ENCODE measurements at places on chromosomes 3 and 15.
A peak's percentile ranks its signal among the peaks of the same experiment; 100 is the strongest.

DNA sequence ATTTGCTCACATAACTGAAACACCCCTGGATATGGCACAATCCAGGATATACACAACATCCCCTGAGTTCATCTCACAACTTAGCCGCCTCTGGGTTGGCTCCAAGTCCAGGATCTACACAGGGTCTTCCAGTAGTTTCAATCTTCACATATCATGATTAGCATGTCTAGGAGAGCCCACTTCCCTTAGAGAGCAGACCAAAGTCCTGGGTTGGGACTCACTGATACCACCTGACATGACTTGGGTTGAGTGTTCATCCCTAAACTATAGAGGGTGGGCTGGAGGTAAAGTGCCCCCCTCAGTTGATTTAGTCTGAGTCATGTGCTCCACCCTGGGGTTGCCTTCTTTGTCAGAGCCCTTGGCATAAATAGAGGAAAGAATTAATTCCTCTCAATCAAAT lies 493.6 kb upstream of the PPP2R3A start:
- DNase-seq = no peak

- DNase-seq = no peak
Observed at GRCh38 chr15:39031596-39031995, 467.0 kb upstream of the RASGRP1 start.

DNA sequence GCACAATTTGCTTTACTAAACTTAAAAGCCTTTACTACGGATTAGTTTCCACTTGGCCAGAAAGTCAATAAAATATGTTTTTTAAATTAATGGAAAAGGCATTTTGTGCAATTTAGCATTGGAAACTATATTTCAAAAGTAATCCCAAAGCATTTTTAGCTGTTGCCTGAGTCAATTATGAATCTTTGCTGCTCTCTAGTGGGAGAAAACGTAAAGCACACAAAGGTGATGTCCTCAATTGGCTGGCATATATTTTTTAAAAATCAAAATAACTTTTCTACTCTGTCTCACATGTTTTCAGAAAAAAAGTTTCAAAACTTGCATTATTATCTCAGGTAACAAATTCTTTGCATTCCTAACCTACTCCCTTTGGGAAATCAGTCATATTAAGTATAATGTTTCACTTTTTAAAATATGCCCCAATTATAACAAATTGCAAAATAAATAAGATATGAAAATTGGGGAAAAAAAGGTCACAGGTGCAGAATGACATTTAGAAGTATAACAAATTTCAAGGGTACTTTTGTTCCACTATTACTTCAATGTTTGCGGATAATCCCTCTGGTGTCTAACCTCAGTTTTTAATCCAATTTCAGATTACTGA lies 47.2 kb upstream of the TEX55 start:
- peak; percentile 58 for DNase-seq

- DNase-seq = no peak
Observed at GRCh38 chr3:194730365-194730764, 44.7 kb downstream of the FAM43A start.

DNA sequence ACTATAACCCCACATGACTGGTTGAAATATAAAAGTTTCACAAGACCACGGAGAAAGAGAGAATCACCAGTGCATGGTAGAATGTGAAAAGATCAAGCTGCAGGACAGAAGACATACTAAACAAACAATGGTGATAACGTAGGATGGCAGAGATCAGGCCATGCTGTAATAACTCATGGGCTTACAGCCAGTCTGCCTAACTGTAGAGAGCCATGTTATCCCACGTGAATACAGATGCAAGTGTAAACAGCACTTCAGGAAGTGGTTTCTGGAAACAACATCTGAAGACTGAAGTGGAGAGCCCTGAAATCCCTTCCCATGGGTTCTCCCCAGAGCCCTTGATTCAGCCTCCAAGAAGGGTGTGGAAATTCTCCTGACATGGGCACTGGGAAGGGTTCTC lies 103.2 kb upstream of the SLCO2A1 start:
- no peak for DNase-seq

DNA sequence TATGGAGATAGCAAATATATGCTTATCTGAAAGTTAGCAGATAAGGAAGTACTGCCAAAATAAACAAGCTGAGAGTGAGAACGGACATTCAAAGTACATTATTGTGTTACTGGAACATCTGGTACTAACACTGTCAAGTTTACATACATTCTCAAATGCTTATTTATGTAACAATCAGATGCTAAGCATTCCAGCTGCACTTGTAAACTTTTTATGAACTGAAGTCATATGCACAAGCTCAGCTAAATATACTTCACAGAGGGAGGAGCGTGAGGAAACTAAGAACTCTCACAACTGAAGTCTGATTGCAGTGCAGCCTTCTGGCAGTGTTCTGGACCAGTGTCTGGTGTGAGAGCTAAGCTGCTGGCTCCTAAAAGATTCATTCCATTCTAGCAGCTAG lies 223.7 kb upstream of the NANOGP8 start:
- no peak for DNase-seq
